ENCODE measurements at places on chromosomes 11 and 22. TPM values are rescaled to one million over a fixed set of nuclear protein-coding genes. Genes with fewer than 3 reads are reported as not detected.

DNA sequence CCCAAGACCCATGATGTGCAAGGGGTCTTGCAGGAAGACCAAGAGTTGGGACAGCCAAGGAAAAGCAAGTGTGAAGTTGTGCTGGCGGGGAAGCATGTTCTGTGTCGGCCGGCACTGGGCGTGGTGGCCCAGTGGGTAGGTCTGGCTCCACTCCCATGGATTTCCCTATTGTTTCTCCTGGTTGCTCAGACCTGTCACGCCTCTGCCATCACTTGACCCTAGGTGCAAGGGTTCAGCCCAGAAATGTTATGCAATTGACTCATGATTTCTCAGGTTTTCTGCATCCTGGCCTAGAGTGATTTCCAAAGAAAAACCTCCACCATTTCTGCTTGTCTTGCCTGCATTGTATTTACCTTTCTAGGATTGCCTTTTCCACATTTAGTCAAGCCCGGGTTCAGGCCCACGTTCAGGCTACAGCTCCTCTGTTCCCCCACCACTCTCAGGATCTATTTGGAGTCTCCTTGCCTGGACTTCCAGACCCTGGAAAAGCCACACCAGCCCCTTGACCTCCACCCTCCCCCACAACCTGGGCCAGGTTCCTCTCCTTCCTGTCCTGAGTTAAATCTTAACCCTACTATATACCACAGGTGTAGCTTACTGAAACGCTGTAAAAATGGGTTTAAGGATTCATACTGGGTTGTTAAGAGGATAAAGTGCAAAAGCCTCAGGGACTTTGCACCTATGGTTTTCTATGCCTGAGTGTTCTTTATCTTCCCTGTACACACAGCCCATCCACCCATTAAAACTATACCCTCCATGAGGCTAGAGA lies 17.5 kb upstream of the FOLR1 start:
- no peak for DNase-seq

GRCh38 chr22:33919391-33920196 lies 682 bp downstream of the LARGE1 start:
- DNase-seq, result peak; percentile 40

The CCDC81 gene
- total RNA-seq, result 9.2 TPM

DNA sequence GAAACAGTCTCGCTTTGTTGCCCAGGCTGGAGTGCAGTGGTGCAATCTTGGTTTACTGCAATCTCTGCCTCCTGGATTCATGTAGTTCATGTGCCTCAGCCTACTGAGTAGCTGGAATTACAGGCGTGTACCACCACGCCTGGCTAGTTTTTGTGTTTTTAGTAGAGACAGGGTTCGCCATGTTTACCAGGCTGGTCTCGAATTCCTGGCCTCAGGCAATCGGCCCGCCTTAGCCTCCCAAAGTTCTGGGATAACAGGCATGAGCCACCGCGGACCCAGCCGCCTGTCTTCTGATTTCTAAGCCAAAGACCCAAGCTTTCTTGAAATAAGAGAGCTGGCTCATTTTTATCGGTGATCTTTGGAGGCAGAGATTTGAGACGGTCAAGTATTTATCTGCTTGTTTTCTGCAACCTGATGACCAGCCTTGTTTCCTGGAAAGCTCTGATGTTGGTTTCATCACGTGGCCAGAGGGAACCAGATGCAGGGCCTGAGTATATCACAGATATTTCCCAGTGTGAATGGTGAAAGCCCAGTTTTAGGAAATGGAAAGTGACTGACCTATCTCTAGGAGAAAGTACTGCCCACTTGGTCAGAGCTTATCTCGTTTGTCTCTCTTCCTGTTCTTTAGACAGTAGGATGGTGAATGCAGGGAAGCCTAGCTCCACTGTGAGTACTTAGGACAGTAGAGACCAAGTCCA lies 5.7 kb upstream of the SIDT2 start:
- no peak for DNase-seq

DNA sequence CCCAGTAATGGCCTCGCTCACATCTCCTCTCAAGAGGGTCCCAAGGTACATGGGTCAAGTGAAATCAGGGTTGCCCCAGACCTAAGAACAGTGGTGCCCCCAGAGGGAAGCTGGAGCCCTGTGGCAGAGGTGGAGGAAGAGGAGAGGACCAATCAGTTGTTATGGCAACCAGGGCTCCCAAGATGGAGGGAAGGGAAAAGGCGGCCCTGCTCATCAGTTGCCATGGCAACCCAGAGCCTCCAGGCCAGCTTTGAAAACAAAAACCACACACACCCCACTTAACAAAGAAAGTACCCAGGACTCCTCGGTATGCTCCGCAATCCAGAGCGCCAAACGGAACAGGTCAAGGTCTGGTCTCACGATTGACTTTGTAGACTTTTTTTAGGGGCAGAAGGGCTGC lies 53.5 kb upstream of the SLC35C1 start:
- DNase-seq, result no peak

The TRIM51 gene
- total RNA-seq, result not detected

The FGF3 gene
- not detected for total RNA-seq

The FXYD6 gene
- 85.3 TPM for total RNA-seq

- no peak for DNase-seq
Measured at GRCh38 chr22:39932918-39933649, 27.1 kb upstream of the TMA7B start.

The ARHGAP20 gene
- 9.0 TPM for total RNA-seq

GRCh38 chr11:58647866-58648265 lies 25.4 kb downstream of the CNTF start:
- DNase-seq, result no peak

DNA sequence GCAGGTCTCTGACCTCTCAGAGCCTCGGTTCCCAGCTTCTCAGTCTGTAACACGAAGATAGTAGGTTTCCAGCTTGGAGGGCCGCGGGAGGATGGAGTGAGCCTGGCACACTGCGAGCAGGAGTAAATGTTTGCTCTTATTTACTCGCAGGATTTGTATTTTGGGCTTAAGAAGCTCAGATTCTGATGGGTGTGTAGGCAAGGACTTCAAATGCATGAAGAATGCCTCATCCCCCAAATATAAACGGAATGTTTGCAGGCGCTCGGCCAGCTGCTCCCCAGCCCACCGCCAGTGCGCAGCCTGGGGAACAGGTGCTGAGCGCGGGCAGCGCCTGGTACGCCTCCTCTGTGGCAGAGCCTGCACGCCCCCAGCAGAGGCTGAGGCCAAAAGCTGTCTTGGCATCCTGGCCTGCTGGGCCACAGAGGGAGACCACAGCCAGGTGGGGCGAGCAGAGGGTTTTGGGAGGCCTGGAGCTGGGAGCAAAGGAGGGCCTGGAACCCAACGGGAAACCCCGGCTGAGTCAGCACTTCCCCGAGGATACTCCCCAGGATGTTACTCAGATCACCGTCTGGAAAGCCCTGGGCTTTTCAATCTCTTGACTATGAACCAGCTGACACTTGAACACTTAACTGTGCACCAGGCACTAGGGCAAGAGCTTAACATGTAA lies 9.4 kb downstream of the EHD1 start:
- DNase-seq, result peak; percentile 69

GRCh38 chr11:110773442-110773841 lies 61.2 kb upstream of the ARHGAP20 start:
- no peak for DNase-seq

All from uterus (tissue), 4 donors.